ENCODE measurements at places on chromosomes 1 and 21.

GRCh38 chr1:200642481-200642880 is 21.9 kb upstream of the KIF14 start:
- no peak for DNase-seq

- no peak for DNase-seq
These were observed 80.4 kb upstream of the LPGAT1 start for GRCh38 chr1:211910913-211911485.

GRCh38 chr1:30681782-30682181 is 41.6 kb downstream of the MATN1 start:
- no peak for DNase-seq

- DNase-seq, result no peak
These were observed 71.3 kb downstream of the RIPK4 start for GRCh38 chr21:41695513-41695912.

DNA sequence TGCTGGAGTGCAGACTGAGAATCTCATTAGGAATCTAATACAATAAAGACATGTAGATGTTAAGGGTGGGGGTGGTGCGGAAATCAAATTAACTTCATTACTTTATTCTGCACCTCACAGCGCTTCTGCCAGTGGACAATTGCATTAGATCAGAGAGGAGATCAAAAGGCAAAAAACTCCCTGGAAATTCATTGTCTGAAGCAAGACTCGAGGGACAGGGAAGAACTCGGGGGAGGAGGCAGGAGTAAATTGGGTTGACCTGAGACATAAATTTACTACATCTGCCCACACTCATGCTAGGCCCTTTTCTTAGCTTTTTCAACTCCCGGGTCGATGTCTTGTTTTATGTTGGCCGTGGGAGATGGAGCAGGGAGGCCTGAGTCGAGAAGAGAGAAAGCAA is 315.4 kb downstream of the SPATA17 start:
- no peak for DNase-seq

- DNase-seq, result no peak
These were observed 34.4 kb downstream of the KCNN3 start for GRCh38 chr1:154835531-154836324.

- no peak for DNase-seq
These were observed 102.3 kb upstream of the LMO4 start for GRCh38 chr1:87226341-87226760.

GRCh38 chr1:153612755-153613331 is at the start of gene S100A16:
Gene S100A16 (minus strand): TSS chr1:153613137. CDS start chr1:153608151, 4,986 bp downstream.
- DNase-seq, result no peak

GRCh38 chr1:99957818-99958217 is 12.0 kb upstream of the SLC35A3 start:
- no peak for DNase-seq

- DNase-seq, result no peak
These were observed 48.7 kb upstream of the COL6A2 start for GRCh38 chr21:46048926-46049889.
